ENCODE measurements at places on chromosomes 5 and 9.

GRCh38 chr9:99814359-99814758, 7.3 kb upstream of the NR4A3 start:
- DNase-seq: no peak

- no peak for DNase-seq
Observed at GRCh38 chr9:113210815-113211214, 10.3 kb downstream of the FKBP15 start.

- DNase-seq: no peak
Observed at GRCh38 chr5:132134384-132134783, 60.8 kb downstream of the CSF2 start.

DNA sequence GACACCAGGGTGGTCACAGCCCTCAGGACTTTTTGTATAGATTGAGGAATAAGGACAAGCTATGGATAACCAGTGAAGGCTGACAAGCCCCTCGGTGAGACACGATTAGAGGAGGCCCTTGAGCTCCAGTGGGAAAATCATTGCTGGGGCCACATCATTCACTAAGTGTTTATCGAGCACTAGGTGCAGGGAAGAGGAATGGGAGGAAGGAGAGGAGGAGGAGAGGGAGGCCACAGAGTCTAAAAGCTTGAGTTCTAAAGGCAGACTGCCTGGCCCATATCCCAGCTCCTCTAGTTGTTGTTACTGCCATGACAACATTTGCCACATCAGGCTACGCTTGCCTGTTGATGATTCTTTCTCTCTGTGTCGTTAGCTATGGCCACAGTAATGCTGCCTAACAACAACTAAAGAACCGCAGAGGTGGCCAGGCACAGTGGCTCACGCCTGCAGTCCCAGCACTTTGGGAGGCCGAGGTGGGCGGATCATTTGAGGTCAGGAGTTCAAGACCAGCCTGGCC, 37.6 kb downstream of the NKX2-5 start:
- DNase-seq: no peak

DNA sequence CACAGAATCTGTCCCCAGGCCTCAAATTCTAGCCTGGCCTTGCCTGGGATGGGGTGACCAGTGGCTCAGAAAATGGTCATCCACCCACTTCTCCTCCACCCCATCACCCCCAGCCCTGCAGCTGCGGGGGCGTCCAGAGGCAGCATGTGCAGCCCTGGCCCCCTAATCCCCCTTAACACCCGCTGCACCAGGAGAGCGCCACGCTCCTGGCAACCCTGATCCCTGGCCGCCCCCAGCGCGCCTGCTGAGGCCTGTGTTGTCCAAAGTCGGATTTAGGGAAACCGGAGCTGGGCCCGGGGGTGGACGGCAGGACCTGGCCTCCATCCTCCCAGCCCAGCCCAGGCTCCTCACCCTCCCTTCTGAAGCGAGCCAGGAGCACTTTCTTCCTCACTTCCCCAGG, 22.0 kb downstream of the NR5A1 start:
- DNase-seq: no peak

GRCh38 chr5:53934151-53934820, 373.8 kb downstream of the NDUFS4 start:
- no peak for DNase-seq

DNA sequence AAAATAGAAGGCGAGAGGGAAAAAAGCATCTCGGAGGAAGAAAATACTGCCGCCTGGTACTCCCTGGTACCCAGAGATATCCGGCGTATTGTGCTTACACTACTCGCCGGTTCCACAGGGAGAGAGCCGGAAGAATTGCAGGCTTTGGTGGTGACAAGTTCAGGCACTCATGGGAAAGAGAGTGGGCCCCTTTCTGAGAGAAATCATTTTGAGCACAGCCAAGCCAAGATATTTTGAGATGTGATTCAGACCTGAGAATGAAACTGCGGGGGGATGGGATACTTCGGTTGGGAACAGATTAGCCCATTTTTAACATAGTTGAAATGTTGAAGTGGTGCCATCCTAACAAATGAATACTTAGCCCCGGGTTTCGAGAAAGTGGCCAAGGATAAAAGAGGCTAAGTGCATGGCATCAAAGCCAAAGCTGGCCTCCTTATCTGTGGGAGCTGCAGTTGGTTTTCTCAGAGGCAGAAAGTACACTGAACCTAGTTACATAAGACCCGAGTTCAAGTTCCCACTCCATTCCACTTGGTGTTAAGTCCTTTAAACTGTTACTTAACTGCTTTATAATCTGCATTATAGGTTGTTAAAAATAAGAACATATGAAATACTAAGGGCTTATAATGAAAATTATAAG, 62.7 kb downstream of the SLC1A3 start:
- DNase-seq: no peak

- DNase-seq: no peak
Observed at GRCh38 chr5:5156471-5157082, 16.4 kb downstream of the ADAMTS16 start.
